ENCODE measurements at places on chromosomes 13 and 19. TPM values are rescaled to one million over a fixed set of nuclear protein-coding genes. Genes with fewer than 3 reads are reported as not detected.

- H3K36me3 ChIP-seq: no peaks in the 10 kb centered on the region
- peak; percentile 13 for DNase-seq
Measured at GRCh38 chr13:113152984-113153809, 5.3 kb upstream of the PROZ start.

GRCh38 chr13:113307491-113307890 lies 10.5 kb downstream of the LAMP1 start:
- no peak for DNase-seq
- H3K4me3 ChIP-seq: no peak overlapping the region
- H3K27ac ChIP-seq: no peak overlapping the region

GRCh38 chr13:50891206-50891605 lies 18.4 kb upstream of the RNASEH2B start:
- no peak overlapping the region for H3K27ac ChIP-seq
- no peak overlapping the region for H3K4me3 ChIP-seq
- DNase-seq: no peak
- no peaks in the 10 kb centered on the region for H3K4me1 ChIP-seq
- H3K36me3 ChIP-seq: no peaks in the 10 kb centered on the region
- no peaks in the 10 kb centered on the region for H3K27me3 ChIP-seq

- no peak for DNase-seq
- H3K4me1 ChIP-seq: no peaks in the 10 kb centered on the region
- H3K36me3 ChIP-seq: no peaks in the 10 kb centered on the region
- no peak overlapping the region for H3K4me3 ChIP-seq
- no peak overlapping the region for H3K27ac ChIP-seq
Measured at GRCh38 chr13:44778761-44779484, 202.8 kb upstream of the TSC22D1 start.

DNA sequence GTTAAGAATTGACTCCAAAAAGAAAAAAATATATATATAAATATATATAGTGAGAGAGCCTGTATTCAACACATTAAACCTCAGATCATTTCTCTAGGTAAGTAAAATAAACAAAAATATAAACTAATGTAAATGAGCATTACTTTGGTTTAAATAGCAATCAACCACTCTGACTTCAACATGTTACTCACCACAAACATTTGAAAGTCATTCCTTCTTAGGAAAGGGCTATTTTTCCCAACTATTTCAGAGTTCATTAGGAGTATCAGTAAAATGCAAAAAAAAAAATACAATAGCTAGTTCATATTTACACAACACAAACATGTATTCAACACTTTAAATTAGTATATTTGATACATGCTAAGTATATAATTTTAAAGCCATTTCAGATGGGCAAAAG lies 40.5 kb downstream of the KLF12 start:
- H3K4me1 ChIP-seq: no peaks in the 10 kb centered on the region
- no peaks in the 10 kb centered on the region for H3K27me3 ChIP-seq
- no peaks in the 10 kb centered on the region for H3K36me3 ChIP-seq
- no peak for DNase-seq

DNA sequence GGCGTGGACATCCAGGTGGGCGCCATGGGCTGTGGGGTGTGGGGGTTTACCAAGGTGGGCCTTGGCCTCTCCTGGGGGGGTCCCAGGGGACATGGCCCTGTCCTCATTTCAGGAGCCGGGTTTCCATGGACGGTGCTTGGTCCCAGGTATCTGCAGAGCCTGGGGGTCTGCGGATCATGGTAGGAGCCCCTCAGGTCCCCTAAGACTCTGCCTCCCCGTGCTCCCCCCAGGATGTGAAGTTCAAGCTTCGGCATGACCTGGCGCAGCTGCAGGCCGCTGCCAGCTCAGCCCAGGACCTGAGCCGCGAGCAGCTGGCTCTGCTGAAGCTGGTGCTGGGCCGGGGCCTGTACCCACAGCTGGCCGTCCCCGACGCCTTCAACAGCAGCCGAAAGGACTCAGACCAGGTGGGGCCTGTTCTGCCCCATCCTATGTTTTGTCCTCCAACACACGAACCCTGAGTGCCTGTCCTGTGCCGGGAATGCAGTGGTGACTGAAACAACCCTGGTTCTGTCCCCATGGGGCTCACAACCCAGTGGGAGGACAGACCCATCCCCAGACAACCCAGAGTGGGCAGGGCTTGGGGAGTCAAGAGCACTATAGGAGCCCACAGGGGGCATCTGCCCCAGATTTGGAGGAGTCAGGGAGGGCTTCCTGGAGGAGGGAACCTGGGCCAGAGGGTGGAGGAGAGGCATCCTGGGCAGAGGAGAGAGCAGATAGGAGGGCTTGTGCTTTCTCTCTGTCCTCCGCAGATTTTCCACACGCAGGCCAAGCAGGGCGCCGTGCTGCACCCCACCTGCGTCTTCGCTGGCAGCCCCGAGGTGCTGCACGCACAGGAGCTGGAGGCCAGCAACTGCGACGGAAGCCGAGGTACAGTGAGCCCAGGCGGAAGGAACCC lies 26.8 kb downstream of the DHX34 start:
- no peaks in the 10 kb centered on the region for H3K27me3 ChIP-seq
- peaks cover 45% of the 10 kb centered on the region for H3K36me3 ChIP-seq
- H3K4me1 ChIP-seq: no peaks in the 10 kb centered on the region

- H3K27ac ChIP-seq: no peak overlapping the region
- H3K4me3 ChIP-seq: no peak overlapping the region
- no peak for DNase-seq
- H3K36me3 ChIP-seq: no peaks in the 10 kb centered on the region
Measured at GRCh38 chr13:22162889-22163288, 492.0 kb downstream of the FGF9 start.

DNA sequence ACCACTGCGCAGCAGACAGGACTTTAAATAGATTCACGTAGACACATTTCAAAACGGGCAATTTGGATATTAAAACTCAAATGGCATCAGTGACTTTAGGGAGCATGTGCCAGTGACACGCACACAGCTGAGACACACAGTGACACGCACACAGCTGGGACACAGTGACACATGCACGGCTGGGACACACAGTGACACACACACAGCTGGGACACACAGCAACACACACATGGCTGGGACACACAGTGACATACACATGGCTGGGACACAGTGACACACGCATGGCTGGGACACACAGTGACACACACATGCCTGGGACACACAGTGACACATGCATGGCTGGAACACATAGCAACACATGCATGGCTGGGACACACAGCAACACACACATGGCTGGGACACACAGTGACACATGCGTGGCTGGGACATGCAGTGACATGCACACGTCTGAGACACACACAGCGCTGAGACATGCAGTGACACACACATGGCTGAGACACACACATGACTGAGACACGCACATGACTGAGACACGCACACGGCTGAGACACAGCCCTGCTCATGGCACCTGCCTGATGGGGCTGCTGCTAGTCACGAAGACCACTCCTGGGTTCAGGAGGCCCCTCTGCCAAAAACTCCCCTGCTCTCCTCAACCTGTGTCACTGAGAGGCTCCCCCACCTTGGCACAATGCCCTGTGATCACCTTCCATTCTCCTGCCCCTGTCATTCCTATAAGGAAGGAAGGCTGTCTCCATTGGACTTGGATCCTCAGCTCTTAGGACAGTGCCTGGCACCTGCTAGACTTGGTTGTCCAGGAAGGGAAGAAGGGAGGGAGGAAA lies 52.5 kb downstream of the SOX1 start:
- H3K4me1 ChIP-seq: no peaks in the 10 kb centered on the region
- no peak overlapping the region for H3K27ac ChIP-seq
- no peak for DNase-seq
- H3K4me3 ChIP-seq: no peak overlapping the region

DNA sequence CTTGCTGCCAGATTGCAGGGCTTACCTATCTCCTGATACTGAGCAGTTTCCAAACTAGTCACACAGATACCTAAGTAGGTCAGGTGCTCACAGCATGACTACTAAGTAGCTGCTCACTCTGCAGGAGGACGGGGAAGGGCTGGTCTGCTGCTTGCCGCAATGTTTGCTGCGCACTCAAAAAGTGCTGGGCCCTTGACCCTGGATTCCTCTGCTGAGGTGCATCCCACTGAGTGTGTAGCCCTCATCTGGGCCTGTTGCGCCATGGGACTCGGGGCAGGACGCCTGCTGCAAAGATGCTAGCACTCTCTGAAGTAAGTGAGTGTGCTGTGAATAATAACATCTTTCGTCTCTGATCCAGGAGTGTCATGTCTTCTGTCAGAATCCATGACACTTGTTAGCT lies 59.2 kb upstream of the MEDAG start:
- H3K4me3 ChIP-seq: no peak overlapping the region
- no peak overlapping the region for H3K27ac ChIP-seq
- no peaks in the 10 kb centered on the region for H3K36me3 ChIP-seq
- DNase-seq: no peak
- H3K27me3 ChIP-seq: no peaks in the 10 kb centered on the region

GRCh38 chr13:85528491-85529217 lies 270.6 kb downstream of the SLITRK6 start:
- no peak overlapping the region for H3K4me3 ChIP-seq
- no peaks in the 10 kb centered on the region for H3K36me3 ChIP-seq
- 0 out of 2 replicates have a peak overlapping the region, but pooled peaks have one; percentile 20 for H3K27ac ChIP-seq

GRCh38 chr19:35204799-35205732 lies 23.5 kb downstream of the FAM187B start:
- no peak for DNase-seq
- no peaks in the 10 kb centered on the region for H3K27me3 ChIP-seq
- H3K4me1 ChIP-seq: peaks cover 14% of the 10 kb centered on the region
- no peak overlapping the region for H3K4me3 ChIP-seq
- H3K36me3 ChIP-seq: no peaks in the 10 kb centered on the region
- H3K27ac ChIP-seq: no peak overlapping the region

DNA sequence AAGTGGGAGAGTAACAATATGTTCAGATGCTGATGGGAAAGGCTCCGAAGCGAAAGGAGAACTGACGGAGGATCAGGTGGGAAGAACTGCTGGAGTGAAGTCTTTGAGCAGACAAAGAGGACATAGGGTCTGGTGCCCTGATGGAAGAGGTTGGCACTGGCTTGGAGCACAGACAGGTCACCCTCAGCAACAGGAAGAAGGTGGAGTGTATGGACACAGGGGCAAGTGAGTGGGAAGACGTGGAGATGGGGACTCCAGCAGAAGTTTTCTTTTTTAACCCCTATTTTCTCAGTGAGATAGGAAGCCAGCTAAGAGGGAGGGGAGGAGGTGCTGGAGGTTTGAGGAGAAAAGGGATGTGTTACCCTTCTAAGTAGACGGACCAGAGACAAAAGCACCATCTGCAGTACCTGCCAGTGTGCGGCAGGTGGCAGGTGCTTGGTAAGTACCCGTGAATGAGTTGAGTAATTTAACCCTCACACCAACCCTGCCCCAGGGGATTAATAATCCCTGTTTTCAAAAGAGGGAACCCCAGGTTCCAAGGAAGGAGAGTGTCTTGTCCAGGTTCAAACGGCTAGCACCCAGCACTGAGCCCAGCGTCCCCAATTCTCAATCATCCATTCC lies 11.2 kb downstream of the HAS1 start:
- no peaks in the 10 kb centered on the region for H3K4me1 ChIP-seq
- peaks cover 41% of the 10 kb centered on the region for H3K27me3 ChIP-seq
- H3K4me3 ChIP-seq: no peak overlapping the region
- peak; percentile 38 for DNase-seq
- H3K36me3 ChIP-seq: no peaks in the 10 kb centered on the region

DNA sequence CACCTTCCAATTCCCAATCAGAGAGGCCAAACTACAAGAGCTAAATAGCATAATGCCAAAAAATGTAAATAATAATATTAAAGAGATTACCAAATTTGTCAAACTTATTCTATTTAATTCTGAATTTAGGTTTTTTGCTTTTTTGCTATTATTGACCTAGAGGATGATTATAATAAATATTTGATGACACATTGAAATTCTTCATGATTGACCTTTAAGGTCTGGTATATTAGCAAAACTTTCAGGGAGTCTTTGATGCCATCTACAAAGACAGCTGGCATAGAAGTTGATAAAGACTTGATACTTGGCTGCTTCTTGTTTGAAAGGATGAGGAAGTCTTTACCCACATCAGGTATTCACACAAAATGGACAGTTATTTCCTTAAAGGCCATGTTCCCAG lies 659.8 kb upstream of the GPC6 start:
- no peaks in the 10 kb centered on the region for H3K36me3 ChIP-seq

- no peak overlapping the region for H3K27ac ChIP-seq
- no peaks in the 10 kb centered on the region for H3K27me3 ChIP-seq
- no peaks in the 10 kb centered on the region for H3K36me3 ChIP-seq
- no peak overlapping the region for H3K4me3 ChIP-seq
- H3K4me1 ChIP-seq: no peaks in the 10 kb centered on the region
Measured at GRCh38 chr13:103931331-103931845, 865.2 kb upstream of the SLC10A2 start.

ZNF45 gene
- 10.3 TPM for total RNA-seq

CYP2F1 gene
- total RNA-seq: not detected

FBN3 gene
- 0.05 TPM for total RNA-seq

RFPL4AL1 gene
- total RNA-seq: not detected

NKPD1 gene
- total RNA-seq: 0.37 TPM
